ENCODE measurements at places on chromosomes 11 and 22.

- no peak for DNase-seq
These were observed 5.9 kb downstream of the TSSC4 start for GRCh38 chr11:2406451-2406850.

GRCh38 chr11:72613977-72614376, 60.2 kb downstream of the PDE2A start:
- peak; percentile 73 for DNase-seq

- DNase-seq, result peak; percentile 74
These were observed 18.3 kb downstream of the PRSS23 start for GRCh38 chr11:86818462-86819192.

GRCh38 chr11:9530901-9531625, 42.4 kb upstream of the WEE1 start:
- no peak for DNase-seq

- DNase-seq, result no peak
These were observed 47.2 kb upstream of the ADA2 start for GRCh38 chr22:17266251-17266971.

DNA sequence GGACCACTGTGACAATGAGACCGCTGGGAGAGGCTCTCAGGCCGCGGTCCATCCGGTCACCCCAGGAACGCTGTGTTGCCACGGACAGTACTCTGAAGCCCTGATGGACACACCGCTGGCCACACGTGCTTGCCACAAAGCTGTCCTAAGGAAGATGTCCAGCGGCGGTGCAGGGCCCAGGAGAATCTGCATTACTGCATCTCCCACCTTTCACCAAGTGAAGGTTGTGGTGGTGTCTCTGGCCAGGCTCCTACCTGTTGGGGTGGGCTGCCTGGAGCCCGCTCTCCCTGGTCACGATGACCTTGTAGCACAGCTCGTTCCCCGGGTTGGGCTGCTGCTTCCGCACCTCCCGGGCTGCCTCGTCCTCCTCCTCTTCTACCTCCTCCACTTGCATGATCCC, 4.2 kb downstream of the TTLL12 start:
- no peak for DNase-seq

DNA sequence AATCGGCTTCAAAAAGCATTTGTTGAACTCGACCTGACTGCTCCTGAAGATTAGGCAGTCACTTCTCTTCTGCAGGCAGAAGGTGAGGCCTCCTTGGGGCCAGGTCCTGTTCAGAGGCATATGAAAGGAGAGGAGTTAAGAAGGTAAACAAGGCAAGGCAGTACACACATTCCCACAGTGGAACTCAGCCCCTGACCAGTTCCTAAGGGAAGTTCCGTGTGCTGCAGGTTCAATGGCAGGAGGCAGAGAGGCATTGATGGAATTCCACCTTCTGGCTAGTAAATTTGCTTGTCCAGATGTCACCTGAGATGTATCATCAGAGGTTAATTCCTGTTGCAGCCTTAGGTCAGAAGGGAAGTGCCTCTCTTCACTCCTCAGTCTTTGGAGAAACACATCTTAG, 337.0 kb upstream of the MTNR1B start:
- DNase-seq, result no peak

DNA sequence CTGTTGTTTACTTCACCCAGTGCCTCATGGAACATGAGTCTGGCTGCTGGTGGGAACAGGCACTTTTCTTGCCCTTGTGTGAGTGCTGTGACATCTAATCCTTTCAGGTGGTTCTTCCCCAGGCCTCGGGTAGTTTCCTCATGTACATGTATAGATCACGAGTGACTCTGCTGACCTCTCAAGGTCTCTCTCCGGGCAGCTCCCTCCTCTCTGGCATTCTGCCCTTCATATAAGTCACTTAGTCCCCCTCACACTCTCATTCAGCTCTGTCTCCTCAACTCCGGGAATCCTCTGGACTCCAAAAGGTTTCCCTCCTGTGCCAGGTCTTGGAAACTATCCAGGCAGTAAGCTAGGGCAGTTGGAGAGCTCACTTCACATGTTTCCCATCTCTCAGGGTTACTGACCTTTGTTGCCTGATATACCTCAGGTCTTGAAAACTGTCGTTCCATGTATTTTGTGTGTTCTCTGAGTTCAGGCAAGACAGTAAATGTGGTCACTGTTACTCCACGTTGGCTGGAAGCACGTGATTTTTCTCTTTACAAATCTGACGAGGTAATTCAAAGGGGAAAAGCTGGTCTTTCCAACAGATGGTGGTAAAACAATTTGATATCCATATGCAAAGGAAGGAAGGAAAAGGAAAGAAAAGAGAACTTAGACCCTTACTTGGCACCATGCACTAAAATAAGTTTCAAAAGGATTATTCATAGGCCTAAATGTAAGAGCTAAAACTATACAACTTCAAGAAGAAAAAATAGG, 40.5 kb upstream of the PITPNB start:
- DNase-seq, result no peak

GRCh38 chr22:35988030-35988429, 40.6 kb downstream of the RBFOX2 start:
- DNase-seq, result no peak

DNA sequence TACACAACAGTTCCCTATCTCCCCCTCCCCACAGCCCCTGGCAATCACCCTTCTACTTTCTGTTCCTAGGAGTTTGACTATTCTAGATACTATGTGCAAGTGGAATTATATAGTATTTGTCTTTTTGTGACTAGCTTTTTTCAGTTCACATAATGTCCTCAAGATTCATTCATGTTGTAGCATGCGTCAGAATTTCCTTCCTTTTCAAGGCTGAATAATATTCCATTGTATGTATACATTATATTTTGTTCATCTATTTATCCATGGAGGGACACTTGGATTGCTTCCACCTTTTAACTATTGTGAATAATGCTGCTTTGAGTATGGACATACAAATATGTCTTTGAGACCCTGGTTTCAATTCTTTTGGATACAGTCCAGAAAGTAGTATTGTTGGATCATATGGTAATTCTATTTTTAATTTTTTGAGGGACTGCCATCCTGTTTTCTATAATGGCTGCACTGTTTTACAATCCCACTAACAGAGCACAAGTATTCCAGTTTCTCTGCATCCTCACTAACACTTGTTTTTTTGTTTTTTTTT, 128.8 kb downstream of the ARHGAP42 start:
- no peak for DNase-seq

DNA sequence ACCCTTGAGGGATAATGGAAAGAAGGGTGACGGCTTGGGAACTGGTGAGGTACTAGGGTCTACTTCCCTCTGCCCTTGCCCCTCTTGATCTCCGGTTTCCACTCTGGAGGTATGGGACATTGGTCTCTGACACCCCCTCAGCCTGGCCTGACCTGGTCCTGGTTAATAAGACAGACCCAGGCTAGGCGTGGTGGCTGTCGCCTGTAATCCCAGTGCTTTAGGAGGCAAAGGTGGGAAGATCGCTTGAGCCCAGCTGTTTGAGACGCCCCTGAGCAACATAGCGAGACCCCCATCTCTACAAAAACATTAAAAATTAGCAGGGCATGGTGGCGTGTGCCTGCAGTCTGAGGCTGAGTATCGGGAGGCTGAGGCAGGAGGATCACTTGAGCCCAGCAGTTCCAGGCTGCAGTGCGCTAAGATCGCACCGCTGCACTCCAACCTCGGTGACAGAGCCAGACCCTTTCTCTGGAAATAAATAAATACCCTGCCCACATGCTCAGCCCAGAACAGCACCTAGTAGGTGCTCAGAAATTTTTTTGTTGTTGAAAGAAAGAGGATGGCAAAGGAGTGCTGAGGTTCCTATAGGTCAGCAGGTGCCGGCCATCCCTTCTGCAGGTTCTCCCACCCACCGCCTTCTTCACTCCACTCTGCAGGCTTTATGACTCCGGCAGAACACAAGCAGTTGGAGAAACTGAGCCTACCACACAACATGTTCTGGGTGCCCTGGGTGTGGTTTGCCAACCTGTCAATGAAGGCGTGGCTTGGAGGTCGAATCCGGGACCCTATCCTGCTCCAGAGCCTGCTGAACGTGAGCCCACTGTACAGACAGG, 6.3 kb downstream of the BEST1 start:
- DNase-seq, result no peak

- no peak for DNase-seq
These were observed 252.0 kb downstream of the CTTN start for GRCh38 chr11:70650075-70650909.

- peak; percentile 60 for DNase-seq
These were observed 4.5 kb downstream of the INPP5J start for GRCh38 chr22:31127181-31127772.

GRCh38 chr11:55661901-55662300, at the start of gene OR4C6:
Gene OR4C6, plus strand, starts transcription at chr11:55662201. Its CDS starts 2,966 bp downstream, at chr11:55665167.
- DNase-seq, result no peak

DNA sequence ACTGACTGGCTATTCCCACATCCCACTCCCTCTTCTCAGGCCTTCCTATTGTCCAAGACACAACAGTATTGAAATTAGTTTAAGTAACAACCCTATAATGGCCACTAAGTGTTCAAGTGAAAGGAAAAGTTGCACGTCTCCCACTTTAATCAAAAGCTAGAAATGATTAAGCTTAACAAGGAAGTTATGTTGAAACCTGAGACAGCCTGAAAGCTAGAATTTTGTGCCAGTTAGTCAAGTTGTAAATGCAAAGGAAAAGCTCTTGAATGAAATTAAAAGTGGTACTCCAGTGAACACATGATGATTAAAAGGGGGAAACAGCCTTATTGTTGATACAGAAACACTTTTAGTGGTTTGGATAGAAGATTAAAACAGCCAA, 332.7 kb downstream of the CASP12 start:
- DNase-seq, result no peak
